Upper lobe of left lung (tissue), 6 donors: ENCODE measurements at places on chromosomes 13 and 19.
A peak's percentile ranks its signal among the peaks of the same experiment; 100 is the strongest.

- H3K27me3 ChIP-seq = no peaks in the 10 kb centered on the region
- peaks cover 9% of the 10 kb centered on the region for H3K4me1 ChIP-seq
- no peaks in the 10 kb centered on the region for H3K36me3 ChIP-seq
- H3K4me3 ChIP-seq = peak overlapping the region; percentile 96
These were observed 958 bp upstream of the OBI1 start for GRCh38 chr13:78659732-78660494.

GRCh38 chr13:112773601-112774447 is 84.0 kb downstream of the ATP11A start:
- H3K27ac ChIP-seq = no peak overlapping the region
- H3K27me3 ChIP-seq = no peaks in the 10 kb centered on the region
- H3K4me1 ChIP-seq = peaks cover 7% of the 10 kb centered on the region
- no peak for DNase-seq
- H3K36me3 ChIP-seq = no peaks in the 10 kb centered on the region

DNA sequence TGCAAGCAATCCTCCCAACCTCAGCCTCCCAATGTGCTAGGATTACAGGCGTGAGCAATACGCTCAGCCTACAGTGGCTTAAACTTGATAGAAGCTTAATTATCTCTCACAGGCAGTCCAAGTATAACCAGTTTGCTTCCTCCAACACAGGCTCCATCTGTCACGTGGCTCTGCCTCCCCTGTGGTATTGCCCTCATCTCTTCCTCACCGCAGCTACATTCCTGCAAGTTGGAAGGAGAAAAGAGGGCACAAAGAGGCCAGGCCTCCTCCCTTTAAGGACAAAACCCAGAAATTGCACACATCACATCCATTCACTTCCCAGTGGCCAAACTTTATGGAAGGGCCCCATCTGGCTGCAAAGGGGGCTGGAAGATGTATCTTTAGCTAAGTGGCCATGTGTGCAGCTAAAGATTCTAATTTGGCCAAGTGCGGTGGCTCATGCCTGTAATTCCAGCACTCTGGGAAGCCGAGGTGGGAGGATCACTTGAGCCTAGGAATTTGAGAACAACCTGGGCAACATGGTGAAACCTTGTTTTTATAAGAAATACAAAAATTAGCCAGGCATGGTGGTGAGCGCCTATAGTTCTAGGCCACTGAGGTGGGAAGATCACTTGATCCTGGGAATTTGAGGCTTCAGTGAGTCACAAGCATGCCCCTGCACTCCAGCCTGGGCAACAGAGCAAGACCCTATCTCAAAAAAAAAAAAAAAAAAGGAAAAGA is 3.1 kb upstream of the SDHAF1 start:
- no peak for DNase-seq
- H3K27me3 ChIP-seq = peaks cover 4% of the 10 kb centered on the region
- H3K36me3 ChIP-seq = no peaks in the 10 kb centered on the region
- H3K4me1 ChIP-seq = peaks cover 26% of the 10 kb centered on the region

- no peaks in the 10 kb centered on the region for H3K27me3 ChIP-seq
- H3K36me3 ChIP-seq = no peaks in the 10 kb centered on the region
- no peak overlapping the region for H3K27ac ChIP-seq
- no peak overlapping the region for H3K4me3 ChIP-seq
- H3K4me1 ChIP-seq = no peaks in the 10 kb centered on the region
These were observed 667.0 kb downstream of the LIG4 start for GRCh38 chr13:107548338-107548737.

DNA sequence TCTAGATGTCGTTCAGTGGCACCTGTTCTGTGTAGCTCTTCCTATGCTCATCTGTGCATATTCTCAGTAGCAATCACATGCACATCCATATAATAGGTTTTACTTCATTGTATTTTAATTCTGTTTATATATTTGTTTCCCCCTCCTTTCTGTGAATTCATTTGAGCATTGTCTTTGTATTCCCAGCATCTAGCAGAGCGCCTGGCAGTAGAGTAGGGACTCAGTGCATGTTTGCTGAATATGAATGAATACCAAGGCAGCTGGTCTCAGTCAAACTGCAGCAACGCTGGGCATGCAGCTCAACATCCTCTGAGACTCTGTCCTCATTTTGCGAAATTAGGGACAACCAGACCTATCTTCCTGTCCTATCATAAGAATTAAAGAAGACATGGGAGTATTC is 330.1 kb downstream of the SPRY2 start:
- H3K27ac ChIP-seq = no peak overlapping the region
- no peaks in the 10 kb centered on the region for H3K27me3 ChIP-seq
- H3K4me1 ChIP-seq = peaks cover 17% of the 10 kb centered on the region
- no peaks in the 10 kb centered on the region for H3K36me3 ChIP-seq

GRCh38 chr13:113267642-113268405 is 29.2 kb upstream of the LAMP1 start:
- H3K4me3 ChIP-seq = no peak overlapping the region
- no peaks in the 10 kb centered on the region for H3K27me3 ChIP-seq

DNA sequence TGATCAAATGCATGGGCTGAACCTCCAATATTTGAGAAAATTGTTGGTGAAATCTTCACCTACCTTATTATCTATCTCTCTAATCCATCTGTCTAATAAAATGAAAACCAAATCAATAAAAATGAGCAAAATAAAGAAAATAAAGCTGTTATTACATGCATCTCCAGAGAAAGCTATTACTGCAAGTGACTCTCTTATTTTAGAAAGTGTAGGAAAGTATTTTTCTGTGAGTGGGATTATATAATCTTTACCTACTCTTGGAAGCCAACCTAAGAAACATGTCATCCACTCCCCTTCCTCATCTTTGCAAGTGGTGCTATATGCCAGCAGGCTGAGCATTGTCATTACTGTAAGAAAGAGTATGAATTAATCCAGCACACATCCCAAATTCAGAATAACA is 191.5 kb upstream of the RFC3 start:
- no peak overlapping the region for H3K4me3 ChIP-seq
- no peaks in the 10 kb centered on the region for H3K4me1 ChIP-seq
- H3K27ac ChIP-seq = no peak overlapping the region
- H3K36me3 ChIP-seq = no peaks in the 10 kb centered on the region
- no peak for DNase-seq

GRCh38 chr19:39817888-39818561 is 15.9 kb downstream of the DYRK1B start:
- no peaks in the 10 kb centered on the region for H3K4me1 ChIP-seq
- DNase-seq = no peak
- no peak overlapping the region for H3K4me3 ChIP-seq
- H3K27me3 ChIP-seq = no peaks in the 10 kb centered on the region

GRCh38 chr19:34228347-34228746 is 26.0 kb upstream of the GARRE1 start:
- peaks cover 11% of the 10 kb centered on the region for H3K4me1 ChIP-seq
- H3K4me3 ChIP-seq = no peak overlapping the region
- no peaks in the 10 kb centered on the region for H3K27me3 ChIP-seq
- peaks cover 21% of the 10 kb centered on the region for H3K36me3 ChIP-seq
- no peak for DNase-seq

DNA sequence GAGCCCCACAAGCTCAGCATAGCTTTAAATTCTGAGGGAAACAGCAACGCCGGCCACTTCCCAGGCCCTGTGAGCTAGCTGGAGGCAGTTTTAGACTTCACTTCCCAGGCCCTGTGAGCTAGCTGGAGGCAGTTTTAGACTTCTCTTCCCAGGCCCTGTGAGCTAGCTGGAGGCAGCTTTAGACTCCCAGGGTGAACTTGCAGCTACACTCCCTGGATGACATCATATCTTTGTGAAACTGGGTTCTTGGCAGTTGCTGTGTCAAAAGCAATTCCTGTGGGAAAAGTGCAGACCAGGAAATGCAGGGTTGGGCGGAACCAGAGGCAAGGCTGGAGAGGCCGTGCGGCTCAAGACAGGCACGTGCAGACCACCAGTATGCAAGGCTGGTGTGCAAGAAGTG is 12.7 kb downstream of the SOX1 start:
- H3K27ac ChIP-seq = no peak overlapping the region
- peaks cover 23% of the 10 kb centered on the region for H3K27me3 ChIP-seq
- no peak for DNase-seq
- H3K36me3 ChIP-seq = no peaks in the 10 kb centered on the region
- H3K4me1 ChIP-seq = no peaks in the 10 kb centered on the region

- H3K27me3 ChIP-seq = no peaks in the 10 kb centered on the region
- no peak for DNase-seq
- H3K4me1 ChIP-seq = no peaks in the 10 kb centered on the region
- H3K4me3 ChIP-seq = no peak overlapping the region
- no peaks in the 10 kb centered on the region for H3K36me3 ChIP-seq
These were observed 692.3 kb downstream of the SLITRK1 start for GRCh38 chr13:83190020-83190419.

DNA sequence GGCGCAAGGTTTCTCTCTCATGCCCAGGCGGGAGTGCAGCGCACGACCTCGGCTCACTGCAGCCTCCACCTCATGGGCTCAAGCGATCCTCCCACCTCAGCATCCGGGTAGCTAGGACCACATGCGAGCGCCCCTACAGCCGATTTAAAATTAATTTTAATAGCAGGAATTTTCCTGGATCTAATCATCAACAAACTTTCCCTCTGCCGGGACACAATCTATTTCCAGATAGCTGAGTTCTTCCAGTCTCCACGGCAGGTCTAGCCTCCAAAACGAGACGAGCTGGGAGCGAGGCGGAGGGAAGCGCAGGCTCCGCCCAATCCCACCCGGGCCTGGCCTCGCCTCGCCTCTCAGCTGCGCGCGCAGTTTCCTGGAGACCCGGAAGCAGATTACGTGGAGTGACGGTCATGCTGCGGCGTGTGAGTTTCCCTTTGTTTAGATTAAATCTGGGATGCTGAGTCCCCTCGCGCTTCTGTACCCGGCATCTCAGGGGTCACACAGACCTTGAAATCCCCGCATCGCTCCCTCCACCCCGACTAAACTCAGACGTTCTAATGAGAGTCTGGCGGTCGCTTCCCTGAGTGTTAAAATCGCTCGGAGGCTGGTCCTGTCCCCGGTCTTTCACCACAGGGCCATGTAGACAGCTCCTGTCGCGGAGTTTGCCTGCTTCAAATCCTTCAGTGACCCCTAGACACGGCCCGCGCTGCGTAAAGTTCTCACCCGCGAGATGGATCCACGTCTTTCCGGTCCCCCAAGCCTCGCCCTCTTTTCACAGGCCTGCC is at the start of gene ZNF880:
Gene ZNF880 (plus strand): TSS at position 365 of the 782 bp plus-strand sequence. CDS start 43 bp downstream, at position 408.
- peaks cover 10% of the 10 kb centered on the region for H3K4me1 ChIP-seq
- H3K4me3 ChIP-seq = peak within 1 kb of the TSS; percentile 49
- H3K36me3 ChIP-seq = peaks cover 31% of the 10 kb centered on the region
- no peaks in the 10 kb centered on the region for H3K27me3 ChIP-seq
- DNase-seq = peak; percentile 81

DNA sequence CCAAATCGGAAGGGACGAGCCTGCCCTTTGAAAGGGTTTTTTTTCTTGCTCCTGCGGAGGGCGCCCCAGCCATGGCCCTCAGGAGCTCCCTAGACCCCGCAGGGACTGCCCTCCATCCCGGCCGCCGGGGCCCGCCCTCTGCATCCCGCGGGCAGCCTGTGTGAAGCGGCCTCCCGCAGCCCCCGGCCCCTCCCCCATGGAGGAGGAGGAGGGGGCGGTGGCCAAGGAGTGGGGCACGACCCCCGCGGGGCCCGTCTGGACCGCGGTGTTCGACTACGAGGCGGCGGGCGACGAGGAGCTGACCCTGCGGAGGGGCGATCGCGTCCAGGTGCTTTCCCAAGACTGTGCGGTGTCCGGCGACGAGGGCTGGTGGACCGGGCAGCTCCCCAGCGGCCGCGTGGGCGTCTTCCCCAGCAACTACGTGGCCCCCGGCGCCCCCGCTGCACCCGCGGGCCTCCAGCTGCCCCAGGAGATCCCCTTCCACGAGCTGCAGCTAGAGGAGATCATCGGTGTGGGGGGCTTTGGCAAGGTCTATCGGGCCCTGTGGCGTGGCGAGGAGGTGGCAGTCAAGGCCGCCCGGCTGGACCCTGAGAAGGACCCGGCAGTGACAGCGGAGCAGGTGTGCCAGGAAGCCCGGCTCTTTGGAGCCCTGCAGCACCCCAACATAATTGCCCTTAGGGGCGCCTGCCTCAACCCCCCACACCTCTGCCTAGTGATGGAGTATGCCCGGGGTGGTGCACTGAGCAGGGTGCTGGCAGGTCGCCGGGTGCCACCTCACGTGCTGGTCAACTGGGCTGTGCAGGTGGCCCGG is 815 bp downstream of the MAP3K10 start:
- peaks cover 14% of the 10 kb centered on the region for H3K4me1 ChIP-seq
- H3K4me3 ChIP-seq = peak overlapping the region; percentile 87
- peak; percentile 27 for DNase-seq
- no peak overlapping the region for H3K27ac ChIP-seq
- no peaks in the 10 kb centered on the region for H3K36me3 ChIP-seq
- no peaks in the 10 kb centered on the region for H3K27me3 ChIP-seq

DNA sequence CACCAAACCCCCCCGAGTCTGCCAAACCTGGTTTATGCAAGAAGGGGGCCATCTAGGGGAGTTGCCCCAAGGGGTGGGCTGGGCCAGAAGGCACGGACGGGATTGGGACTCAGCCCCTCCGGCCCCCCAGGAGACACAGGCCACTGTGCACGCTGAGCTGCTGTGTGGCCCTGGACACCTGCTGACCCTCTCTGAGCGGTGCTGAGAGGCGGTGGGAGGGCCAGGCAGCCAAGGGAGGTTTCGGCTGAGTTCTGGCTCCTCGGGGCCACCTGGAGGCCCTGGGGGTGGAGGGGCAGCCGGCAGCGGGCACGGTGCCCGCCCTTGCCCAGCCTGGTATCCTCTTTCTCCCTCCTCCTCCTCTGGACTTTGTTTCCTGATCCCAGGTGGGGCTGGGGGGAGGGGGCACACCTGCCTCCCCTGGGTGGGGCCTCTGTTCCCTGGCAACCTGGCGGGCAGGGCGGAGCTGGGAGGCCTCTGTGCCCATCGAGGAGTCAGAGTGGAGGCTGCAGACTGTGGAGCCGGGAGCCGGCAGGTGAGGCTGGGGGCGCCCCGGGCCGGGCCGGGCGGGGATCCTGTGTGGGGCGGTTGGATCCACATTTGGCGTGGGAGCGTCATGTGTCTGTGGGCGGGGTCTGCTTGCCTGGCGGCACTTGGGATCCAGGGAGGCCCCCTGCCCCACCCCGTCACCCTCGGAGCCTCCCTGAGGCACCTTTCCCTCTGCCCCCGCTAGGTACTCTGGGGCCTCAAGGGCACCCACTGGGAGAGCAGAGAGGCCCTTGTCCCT is at the start of gene MISP:
Gene MISP (plus strand): TSS at position 473 of the 784 bp plus-strand sequence. CDS start 5,835 bp downstream, outside the sequence.
- no peaks in the 10 kb centered on the region for H3K27me3 ChIP-seq
- peak within 1 kb of the TSS; percentile 46 for H3K4me3 ChIP-seq
- peaks cover 7% of the 10 kb centered on the region for H3K4me1 ChIP-seq
- H3K36me3 ChIP-seq = peaks cover 16% of the 10 kb centered on the region
- DNase-seq = peak; percentile 81

DNA sequence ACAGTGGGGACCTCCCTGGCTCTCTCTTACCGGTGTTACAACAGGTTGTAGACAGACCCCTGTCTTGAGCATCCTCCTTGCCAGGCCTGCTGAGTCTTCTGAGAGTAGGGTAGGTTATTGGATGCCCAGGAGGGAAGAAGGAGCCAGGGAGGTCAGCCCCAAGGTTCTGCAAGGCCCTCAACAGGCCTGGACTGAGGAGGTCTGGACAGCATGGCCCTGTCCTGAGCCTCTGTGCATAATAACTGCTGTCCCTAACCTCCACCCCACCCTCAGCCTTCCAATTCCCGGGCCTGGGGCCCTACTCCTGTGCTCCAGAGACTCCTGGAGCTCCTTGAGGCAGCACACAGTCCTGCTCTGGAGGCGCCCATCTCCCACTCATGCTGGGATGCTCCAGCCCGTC is 336 bp downstream of the CD22 start:
- no peak overlapping the region for H3K27ac ChIP-seq
- DNase-seq = no peak
- H3K4me3 ChIP-seq = no peak overlapping the region
- no peaks in the 10 kb centered on the region for H3K4me1 ChIP-seq
- no peaks in the 10 kb centered on the region for H3K36me3 ChIP-seq
